ENCODE measurements at places on chromosomes 16 and 17.

DNA sequence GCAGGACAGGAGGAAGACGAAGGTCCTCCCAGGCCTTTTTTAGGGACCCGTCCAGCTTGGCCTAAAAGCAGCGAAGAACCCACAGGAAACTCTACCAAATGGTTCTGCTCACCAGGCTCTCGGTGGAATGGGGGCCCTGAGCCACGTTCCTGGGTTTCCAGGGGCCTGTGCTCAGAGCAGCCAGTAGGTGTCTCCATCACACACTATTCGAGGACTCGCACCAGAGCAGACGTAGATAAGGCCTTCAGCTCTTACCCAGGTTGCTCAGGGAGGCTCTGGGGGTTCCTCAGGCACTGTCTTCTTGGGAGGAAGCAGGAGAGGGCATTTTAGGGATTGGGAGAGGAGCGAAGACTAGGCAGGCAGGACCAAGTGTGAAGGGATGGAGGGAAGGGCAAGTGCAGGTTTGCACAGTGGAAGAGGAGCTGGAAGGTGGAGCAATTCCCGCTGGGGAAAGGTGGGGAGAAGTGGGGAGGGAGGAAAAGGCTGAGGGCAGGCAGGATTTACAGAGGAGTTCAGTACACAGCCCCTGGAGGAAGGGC is 157.1 kb downstream of the RGS9 start:
- peak; percentile 51 for DNase-seq

DNA sequence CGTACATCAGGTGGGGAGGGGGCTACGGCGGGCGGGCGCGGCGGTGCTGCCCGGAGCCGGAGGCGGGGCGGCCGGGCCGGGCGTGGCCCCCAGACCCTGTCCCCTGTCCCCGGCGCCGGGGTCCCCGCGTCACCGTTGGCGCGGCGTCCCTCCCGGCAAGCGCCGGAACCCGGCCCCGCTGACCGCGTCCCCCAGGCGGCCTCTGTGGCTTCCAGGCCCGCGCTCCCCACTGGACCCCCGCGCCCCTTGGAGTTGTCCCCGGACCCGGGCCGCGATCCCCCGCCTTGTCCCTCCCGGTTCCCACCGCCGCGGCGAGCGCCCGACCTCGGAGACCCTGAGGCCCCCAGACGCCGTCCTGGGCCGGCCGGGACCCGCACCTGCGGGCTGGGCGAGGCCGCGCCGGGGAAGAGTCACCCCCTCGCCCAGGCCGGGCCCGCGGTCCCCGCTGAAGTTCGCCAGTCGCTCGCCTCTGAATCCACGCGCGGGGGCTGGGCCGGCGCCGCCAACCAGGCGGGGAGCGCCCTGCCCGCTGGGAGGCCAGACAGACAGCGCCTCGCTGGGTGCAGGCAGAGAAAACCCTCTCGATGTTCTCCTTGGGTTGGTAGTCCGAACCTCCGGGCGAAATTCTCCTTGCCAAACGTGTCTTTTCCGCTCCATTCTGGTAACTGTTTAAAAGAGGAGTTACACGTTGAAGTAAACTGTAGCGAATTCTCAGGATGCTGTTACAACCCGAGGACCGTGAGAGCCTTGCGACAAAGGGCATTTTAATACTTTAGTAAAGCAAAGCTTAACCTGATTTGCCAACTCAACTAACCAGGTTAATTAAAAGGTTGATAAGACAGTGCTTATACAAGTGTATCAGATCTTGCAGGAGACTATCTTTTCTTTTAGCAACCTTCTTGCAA is 761 bp downstream of the GAN start:
- no peak for DNase-seq

DNA sequence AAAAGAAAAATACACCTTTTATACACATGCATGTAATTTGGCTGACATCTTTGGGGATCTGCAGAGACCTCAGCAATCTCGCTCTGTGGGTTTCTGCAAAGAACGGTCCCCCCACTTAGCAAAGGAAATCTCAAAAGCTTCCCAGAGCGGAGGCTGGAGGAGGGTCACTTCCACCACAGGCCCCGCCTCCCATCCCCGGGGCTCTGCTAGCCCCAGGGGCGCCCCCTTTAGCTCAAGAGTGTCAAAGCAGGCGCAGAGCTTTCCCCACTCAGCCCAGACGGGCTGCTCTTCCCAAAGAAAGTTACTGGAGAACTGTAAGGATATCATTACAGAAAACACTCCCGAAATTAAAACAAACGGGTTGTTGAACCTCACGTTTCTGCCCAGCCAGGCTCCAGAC is 11.4 kb downstream of the SLC13A5 start:
- no peak for DNase-seq

DNA sequence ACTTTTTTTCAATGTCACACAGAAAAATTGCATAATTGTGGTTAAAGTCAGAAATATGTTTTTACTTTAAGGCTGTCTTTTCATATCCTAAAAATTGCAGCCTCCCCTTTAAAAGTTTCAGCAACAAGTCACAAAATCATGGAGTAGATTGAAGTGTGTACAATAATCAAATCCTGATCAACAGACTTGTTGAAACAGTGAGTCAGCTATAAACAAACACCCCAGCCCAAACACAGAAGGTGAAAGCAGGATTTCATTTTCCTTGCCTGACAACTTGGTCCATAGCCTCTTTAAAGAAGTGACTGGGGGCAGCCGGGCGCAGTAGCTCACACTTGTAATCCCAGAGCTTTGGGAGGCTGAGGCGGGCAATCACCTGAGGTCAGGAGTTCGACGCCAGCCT is 59.9 kb downstream of the WNT3 start:
- no peak for DNase-seq

DNA sequence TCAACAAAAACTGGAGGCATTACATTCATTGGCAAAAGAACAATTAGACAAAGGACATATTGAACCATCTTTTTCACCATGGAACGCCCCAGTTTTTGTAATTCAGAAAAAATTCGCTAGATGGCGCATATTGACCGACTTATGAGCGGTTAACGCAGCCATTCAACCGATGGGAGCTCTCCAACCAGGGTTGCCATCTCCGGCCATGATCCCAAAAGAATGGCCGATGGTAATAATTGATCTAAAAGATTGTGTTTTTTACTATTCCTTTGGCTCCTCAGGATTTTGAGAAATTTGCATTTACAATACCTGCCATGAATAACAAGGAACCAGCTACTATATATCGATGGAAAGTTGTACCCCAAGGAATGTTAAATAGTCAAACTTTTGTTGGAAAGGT is 21.4 kb downstream of the ALOX15B start:
- DNase-seq: peak; percentile 10

DNA sequence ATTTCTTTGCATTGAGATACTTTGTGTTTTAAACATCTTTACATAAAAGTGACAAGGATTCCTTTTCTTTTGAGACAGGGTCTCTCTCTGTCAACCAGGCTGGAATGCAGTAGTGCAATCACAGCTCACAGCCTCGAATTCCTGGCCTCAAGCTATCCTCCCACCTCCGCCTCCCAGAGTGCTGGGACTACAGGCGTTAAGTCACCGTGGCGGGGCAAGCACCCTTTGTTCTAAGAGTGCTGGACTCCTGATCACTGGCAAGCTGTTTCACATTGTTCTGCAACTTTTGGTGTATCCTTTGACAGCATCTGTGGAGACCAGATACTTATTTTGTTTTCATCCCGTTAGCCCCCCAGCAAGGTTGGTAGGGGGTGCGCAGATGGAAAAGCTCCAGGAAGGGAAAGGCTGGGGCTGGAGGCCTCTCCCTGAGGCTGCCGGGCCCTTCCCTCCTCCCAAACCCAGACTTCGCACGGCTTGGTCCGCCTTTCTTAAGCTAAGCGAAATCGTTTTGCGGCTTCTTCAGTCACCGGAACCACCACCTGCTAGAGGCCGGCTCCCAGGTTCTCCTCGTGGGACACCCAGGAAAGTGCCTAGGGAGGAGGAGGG is 1.1 kb downstream of the ST6GALNAC2 start:
- no peak for DNase-seq

Data from RCC 7860 (cell line).